ENCODE measurements at places on chromosomes 12 and 14.

DNA sequence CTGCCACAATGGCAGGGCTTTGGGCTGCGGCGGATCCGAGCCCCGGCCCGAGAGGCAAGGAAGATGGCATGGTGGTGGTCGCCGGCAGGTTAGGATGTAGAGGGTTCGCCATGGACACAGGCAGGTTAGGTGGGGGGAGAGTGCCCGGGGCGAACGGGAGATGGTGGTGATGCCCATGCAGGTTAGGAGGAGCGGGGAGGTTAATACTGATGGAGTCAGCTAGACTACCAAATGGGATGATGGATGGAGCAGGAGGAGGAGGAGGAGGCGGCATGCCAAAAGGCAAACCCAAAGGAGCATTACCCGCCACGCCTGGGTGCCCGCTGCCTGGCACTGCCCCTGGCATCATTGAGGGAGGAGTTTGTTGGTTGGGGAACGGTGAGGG is 6.2 kb downstream of the MYL6 start:
- DNase-seq, result peak; percentile 31

GRCh38 chr14:94919896-94920295 is 150.0 kb upstream of the GSC start:
- DNase-seq, result no peak

GRCh38 chr12:104957719-104958000 is 430 bp downstream of the SLC41A2 start:
- DNase-seq, result peak; percentile 12

DNA sequence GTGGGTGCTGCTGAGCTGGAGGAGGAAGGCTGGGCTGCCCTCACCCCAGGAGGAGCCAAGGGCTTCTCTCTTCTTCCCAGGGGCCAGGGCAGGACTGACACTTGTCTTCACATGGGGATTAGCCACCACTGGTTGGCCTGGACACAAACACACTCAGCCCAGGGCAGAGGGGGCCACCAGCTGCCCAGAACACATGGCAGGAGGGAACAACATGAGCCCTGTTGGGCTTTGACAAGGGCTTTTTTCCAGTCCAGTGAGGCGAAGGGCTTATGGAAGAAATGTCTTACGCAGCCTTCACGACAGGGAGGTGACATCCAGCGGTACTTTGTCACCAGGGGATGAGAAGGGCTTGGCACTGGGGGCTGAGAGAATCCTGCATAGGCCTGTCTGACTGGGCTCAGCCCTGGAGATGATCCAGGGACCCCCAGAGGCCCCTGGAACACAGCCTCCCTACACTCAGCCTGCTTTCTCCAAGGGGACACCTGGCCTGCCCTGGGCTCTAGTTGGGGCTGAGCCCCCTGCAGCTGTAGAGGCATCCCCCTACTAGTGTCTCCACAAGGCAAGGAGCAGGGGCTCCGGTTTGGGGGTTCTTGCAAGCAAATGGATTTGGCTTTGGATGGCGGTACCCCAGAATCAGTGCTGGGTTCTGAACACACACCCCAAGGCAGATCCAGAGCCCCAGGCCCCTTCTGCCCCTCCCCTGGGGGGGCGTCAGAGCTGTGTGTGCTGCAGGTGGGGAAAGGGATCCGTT is 18.9 kb downstream of the ARL6IP4 start:
- DNase-seq, result no peak

- DNase-seq, result no peak
Measured at GRCh38 chr12:3730111-3730510, 22.8 kb downstream of the CRACR2A start.

DNA sequence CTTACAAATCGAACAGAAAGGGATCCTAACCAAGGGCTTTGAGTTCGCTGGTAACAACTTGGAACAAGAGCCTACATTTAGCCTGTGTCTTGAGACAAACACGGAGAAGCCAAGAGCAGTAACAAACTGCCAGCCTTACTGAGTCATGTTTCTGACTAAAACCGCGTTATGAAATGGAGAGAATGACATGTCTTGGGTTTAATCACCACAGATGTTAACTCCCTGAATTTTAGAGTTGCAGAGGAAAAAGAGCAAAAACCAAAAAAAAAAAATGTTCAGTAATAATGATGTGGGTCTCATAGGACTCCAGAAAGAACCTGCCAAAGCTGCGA is 1.0 kb downstream of the BLTP3B start:
- DNase-seq, result peak; percentile 86

GRCh38 chr12:116455540-116456329 is 103.4 kb upstream of the MAP1LC3B2 start:
- peak; percentile 96 for DNase-seq

DNA sequence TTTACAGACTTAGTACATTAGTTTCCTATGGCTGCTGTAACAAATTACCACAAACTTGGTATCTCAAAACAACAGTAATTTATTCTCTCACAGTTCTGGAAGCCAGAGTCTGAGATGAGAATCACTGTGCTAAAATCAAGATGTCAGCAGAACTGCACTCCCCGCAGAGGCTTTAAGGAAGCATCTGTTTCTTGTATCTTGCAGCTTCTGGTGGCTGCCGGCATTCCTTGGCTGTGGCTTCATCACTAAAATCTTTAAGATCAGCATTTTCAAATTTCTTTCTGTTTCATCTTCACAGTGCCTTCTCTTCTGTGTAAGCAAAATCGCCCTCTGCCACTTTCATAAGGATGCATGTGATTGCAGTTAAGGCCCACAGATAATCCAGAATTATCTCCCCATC is 9.4 kb downstream of the STON2 start:
- DNase-seq, result no peak

DNA sequence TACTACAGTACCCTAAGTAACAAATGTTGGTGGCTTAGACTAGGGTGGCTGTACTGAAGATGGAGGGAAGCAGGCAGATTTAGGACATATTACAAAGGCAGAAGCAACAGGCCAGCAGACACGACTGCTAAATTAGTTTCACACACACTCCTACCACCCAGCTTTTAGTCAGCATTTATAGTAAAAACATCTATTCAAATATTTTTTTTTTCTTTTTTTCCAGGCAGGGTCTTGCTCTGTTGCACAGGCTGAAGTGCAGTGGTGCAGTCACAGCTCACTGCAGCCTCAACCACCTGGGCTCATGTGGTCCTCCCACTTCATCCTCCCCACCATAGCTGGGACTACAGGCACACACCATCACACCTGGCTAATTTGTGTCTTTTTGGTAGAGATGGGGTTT is 72.9 kb downstream of the CDK17 start:
- no peak for DNase-seq

DNA sequence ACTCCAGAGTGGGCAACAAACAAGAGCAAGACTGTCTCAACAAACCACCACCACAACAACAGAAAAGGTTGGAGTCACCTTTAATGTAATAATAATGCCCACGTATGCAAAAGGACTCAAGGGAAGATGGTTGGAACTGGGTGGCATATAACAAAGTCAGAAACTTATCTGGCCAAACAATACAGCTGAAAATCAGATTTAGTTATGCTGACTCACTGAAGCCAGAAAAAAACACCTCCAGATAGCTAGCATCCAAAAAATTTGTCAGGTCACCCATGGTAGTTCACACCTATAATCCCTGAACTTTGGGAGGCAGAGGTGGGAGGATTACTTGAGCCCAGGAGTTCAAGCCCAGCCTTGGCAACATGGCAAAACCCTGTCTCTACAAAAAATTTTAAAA is 24.4 kb downstream of the SLC11A2 start:
- DNase-seq, result no peak

Data from EH (cell line).